ENCODE measurements at places on chromosomes 3 and 15. TPM values are rescaled to one million over a fixed set of nuclear protein-coding genes. Genes with fewer than 3 reads are reported as not detected.

DNA sequence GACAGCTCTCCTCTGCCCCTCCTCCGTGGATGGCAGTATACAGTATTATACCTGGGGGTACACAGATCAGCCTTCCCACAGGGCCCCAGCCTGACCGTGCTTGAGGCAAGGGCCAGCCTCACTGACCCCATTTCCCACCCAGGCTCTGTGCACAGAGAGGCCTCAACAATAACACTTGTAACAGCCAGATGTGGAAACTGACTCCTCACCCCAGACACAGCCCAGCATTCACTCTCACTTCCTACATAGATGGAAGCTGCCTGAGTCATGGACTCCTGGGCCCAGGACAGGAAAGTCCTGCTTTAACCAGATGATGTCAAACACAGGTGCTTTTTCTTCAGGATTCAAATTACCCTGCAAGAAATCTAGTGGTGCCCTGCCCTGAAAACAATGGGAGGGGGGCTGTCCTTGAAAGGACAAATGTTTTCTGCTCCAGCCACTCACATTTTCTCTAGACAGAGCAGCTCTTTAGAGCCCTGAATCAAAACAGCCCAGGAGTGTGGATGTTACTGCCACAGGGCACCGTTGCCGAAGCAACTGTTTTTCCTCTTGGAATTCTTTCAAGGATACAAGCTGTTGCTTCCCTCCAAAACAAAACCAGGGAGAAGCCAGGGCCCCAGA is 16.4 kb downstream of the CCDC12 start:
- peak; percentile 23 for DNase-seq

GRCh38 chr3:44584646-44585501 is at the start of gene ZNF660:
Gene ZNF660, plus strand, starts transcription at chr3:44584964. Its CDS starts 9,230 bp downstream, at chr3:44594194.
- DNase-seq: peak; percentile 0

- DNase-seq: peak; percentile 41
Observed at GRCh38 chr3:42031808-42032480, 59.2 kb upstream of the TRAK1 start.

CYP11A1 gene
- not detected for total RNA-seq

IL17RE gene
- 0.65 TPM for total RNA-seq

DNA sequence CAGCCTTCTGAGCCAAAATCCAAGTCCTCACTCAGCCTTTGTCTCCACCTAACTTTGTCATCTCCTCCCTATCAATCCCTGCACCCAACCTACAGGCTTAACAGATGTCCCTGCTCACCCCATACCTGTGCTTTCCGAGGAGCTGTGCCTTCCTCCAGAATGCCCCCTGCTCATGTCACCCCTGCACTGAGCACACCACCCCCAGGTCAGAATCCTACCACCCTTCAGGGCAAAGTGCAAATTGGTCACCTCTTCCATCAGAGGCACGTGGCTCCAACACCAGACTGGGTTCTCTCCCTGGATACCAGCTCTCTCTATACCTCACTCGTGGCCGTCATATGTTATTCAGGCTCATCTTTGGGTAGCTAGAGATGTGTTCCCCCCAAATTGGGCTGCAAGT is 29.8 kb downstream of the HOMER2 start:
- DNase-seq: no peak

SEMA3G gene
- not detected for total RNA-seq

DNA sequence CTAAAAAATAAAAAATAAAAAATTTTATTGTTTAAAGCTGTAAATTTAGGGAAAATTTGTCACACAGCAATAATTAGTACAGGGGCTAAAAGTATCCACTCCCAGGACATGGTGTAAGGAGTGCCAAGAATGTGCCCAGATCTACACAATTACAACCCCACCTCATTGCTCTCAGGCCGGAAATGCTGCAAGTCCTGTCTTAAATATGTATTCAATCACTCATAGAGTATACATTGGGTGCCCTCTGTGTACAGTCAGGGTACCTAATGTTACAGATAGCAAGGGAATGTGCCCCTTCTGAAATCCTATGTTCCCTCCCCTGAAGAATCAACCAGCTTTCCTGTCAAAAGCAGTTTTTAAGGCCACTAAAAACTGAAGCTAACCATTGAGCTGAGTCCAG is 106.6 kb downstream of the MECOM start:
- no peak for DNase-seq

- DNase-seq: no peak
Observed at GRCh38 chr3:170056710-170057454, 19.1 kb downstream of the GPR160 start.

GPR156 gene
- 0.26 TPM for total RNA-seq

GRCh38 chr3:126780666-126781065 is 76.6 kb downstream of the CHCHD6 start:
- no peak for DNase-seq

GRCh38 chr3:180624714-180625113 is 22.8 kb downstream of the TTC14 start:
- no peak for DNase-seq
